ENCODE measurements at places on chromosomes 2 and 18. TPM values are rescaled to one million over a fixed set of nuclear protein-coding genes. Genes with fewer than 3 reads are reported as not detected.

DNA sequence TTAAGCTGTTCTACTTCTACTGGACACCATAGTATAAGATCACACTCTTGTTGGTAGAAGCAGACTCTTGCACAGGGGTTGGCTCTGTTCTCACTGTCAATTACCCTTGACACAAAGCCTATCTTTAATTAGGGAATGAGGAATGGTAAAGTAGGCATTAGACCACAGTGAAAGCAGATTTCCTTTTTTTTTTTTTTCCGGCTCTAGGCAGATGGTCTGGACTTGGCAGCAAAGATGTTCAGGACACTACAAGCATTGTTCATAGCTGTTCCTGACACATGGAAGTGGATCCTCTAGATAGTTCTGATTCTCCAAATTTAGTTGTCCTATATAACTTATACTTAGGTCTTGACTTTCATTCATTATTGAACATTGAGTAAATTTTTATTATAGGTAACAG lies 672.2 kb upstream of the CELF4 start:
- DNase-seq: no peak

DNA sequence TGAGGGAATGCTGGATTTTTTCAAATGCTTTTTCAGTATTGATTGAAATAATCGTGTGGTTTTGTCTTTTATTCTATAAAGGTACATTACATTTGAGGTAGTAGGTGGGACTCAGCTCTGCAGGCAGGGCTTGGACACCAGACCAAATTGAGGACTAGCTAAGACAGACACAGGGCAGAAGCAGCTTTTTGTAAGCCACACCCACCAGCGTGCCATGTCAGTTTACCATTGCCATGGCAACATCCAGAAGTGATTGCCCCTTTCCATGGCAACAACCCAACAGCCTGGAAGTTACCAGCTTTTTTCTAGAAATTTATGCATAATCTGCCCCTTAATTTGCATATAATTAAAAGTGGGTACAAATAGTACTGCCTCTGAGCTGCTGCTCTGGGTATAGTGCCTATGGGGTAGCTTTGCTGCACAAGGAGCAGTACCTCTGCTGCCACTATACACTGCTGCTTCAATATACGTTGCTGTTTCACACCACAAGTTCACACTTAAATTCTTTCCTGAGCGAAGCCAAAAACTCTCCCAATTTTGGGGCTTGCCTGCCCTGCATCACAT lies 23.6 kb upstream of the VWA3B start:
- no peak for DNase-seq

DNA sequence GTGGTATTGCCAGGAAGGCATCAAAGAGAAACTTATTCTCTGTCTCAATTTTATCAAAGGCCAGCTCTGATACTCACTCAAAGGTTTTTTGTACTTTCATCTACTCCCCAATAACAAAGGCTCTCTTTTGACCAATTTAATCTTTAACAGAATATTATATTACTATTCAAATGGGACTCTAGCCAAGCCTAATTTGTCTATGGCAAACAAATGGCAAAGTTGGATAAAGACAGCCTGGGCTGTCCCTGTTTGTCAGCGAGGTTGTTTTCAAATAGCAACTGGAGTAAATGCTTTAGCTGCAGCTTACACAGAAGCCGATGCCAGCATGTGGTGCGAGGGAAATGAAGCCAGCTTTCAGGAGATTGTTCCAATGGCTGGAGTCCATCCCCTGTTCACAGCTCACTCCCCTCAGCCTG lies 80.1 kb upstream of the CTNNA2 start:
- no peak for DNase-seq

DNA sequence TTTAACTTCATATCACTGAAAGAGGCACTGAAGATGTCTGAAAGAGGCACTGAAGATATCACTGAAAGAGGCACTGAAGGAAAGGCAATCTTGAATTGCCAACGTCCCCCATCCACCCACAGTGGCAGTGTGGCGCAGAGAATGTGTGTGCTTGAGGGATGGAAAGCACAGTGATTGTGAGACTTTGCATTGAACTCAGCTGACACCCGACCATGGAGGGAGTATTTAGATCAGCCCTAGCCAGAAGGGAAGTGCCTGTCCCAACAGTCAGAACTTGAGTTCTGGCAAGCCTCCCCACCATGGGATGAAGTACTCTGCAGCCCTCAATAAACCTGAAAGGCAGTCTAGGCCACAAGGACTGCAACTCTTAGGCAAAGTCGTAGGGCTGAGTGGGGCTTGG lies 33.8 kb downstream of the MAP4K3 start:
- no peak for DNase-seq

DNA sequence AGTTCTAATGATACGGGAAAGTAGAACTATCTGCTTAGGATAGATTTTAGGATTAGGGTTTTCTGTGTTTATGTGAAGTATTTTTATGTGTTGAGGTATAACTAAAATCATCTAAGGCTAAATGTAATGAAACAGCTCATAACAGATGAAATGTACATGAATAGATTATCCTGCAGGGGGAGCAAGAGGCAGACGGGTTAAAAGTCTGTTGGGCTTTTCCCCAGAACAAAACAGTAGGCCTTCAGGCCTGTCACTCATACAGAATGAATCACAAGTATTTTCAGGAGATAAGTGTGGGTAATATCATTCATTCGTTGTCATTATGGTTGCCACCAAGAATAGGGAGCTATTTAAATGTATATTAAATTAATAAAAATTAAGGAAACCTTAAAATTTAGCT lies 107.9 kb upstream of the IL1R2 start:
- no peak for DNase-seq

DNA sequence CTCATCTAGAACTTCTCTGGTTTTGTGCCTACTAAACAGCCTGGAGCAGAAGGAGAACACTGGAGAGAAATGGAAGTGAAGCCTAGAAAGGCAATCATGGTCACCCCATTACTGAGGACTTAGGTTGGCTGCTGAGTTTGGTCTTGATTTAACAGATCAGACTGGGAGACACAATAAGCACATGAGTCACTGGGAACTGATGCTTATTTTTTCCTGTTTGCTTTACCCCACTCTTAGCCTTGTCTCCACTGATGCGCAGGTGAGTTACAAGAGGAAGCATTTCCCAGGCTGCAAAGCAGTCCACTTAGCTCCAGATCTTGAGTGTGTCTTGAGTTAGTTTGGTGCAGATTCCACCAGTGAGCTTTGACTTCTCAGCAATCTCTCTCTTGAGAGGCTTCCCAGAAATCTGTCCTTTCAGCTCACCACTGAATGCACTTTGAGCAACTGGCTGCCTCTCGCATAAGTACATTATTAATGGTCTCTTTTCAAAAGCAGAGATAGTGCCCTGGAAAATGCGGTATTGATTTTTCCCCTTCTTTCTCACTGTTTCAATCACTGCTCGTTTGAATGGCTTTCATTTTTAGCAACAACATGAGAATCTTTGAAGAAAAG lies 390.2 kb upstream of the SETBP1 start:
- no peak for DNase-seq

Gene CYP27A1
- 26.8 TPM for polyA plus RNA-seq

Gene INO80B
- polyA plus RNA-seq: 6.4 TPM

Gene BUB1
- polyA plus RNA-seq: 23.9 TPM

Gene TDRD15
- polyA plus RNA-seq: not detected

Gene CCDC74B
- polyA plus RNA-seq: 2.7 TPM

Gene SCN9A
- 38.8 TPM for polyA plus RNA-seq

Gene GREB1
- polyA plus RNA-seq: not detected
